Kidney capillary endothelial cell (primary cell): ENCODE measurements at places on chromosomes 5 and 9.

- DNase-seq = no peak
Measured at GRCh38 chr5:9363026-9363425, 182.8 kb downstream of the SEMA5A start.

GRCh38 chr5:89300426-89300970, 417.5 kb upstream of the MEF2C start:
- no peak for DNase-seq

GRCh38 chr5:67657055-67657454, 460.5 kb upstream of the CD180 start:
- DNase-seq = no peak

DNA sequence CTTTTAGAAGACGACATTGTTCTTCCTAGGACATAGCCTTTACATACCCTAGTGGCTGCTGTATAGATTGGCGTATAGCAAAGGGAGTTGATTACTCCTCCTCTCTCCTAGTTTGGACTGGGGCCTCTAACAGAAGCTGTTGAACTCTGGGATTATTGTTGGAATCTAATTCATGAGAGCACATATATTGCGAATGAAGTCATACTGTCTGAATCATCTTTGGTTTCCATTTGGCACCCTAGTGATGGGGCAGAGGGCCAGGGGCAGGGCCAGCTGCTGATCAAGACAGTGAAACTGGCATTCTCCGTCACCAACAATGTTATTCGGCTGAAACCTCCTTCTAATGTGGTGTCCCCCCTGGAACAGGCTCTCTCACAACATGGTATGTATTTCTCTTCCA, 40.3 kb downstream of the NUP188 start:
- no peak for DNase-seq

DNA sequence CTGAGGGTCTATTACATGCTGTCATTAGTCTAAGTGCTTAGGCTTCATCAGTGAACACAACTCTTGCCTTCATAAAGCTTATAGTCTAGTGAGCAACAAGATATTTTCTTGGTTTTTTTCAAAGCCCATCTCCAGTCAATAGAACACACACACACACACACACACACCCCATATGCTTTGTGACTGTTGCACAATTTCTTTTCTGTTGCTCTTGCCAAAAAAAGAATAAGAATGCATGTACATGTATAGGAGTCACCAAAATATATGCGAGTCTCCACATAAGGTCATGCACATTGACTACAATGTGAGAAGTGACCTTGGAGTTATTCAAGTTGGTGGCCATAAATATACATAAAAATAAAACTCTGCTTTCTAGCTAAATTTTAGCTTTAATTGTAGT, 351.5 kb upstream of the TLE4 start:
- DNase-seq = no peak
